Heart right ventricle (tissue), 16 donors: ENCODE measurements at places on chromosomes 7 and 10. TPM values are rescaled to one million over a fixed set of nuclear protein-coding genes. Genes with fewer than 3 reads are reported as not detected.

The ARHGAP22 gene
- 2.5 TPM for total RNA-seq

The EPHA1 gene
- not detected for total RNA-seq

The TSPAN33 gene
- total RNA-seq, result 11.6 TPM

The NRCAM gene
- 0.26 TPM for total RNA-seq

The TAC1 gene
- not detected for total RNA-seq

- DNase-seq, result peak; percentile 48
- peak overlapping the region; percentile 78 for H3K27ac ChIP-seq
- H3K4me1 ChIP-seq, result peaks cover 92% of the 10 kb centered on the region
These were observed 92.2 kb upstream of the DDC start for GRCh38 chr7:50657341-50657873.

DNA sequence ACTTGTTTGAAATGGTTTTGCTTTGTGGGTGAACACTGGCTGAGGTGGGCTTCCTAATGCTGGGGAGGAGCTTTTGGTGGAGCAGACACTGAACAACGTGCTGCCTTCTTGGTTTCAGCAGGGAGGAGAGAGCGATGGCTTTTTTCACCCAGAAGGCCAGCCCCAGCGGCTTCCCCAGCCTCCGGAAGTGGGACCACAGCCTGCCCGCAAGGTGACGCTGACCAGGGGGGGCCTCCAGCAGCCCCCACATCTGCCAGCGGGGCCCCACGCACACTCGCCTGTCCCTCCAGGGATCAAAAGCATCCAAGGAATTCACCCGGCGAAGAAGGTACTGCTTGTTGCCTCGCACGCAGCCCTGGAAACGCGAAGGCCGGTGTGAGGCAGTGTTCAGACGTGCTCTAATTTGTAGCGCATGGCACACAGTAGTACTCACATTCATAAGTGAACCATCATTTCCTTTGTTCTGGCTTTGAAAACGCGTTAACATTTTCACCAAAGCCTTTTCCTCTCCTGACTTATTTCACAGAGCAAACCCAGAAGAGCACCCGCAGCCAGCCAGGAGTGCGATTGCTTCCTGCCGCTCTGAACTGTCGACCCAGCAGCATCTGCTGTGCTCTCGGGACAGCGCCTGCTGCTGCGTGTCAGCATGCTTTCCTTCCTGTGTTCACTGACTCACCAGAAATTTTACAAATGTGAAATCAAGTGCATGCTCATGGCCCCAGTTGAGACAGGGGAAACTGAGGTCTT, 48.4 kb downstream of the SHH start:
- H3K27me3 ChIP-seq, result no peaks in the 10 kb centered on the region
- H3K27ac ChIP-seq, result peak overlapping the region; percentile 29
- DNase-seq, result no peak
- peaks cover 36% of the 10 kb centered on the region for H3K36me3 ChIP-seq
- H3K4me1 ChIP-seq, result peaks cover 5% of the 10 kb centered on the region

DNA sequence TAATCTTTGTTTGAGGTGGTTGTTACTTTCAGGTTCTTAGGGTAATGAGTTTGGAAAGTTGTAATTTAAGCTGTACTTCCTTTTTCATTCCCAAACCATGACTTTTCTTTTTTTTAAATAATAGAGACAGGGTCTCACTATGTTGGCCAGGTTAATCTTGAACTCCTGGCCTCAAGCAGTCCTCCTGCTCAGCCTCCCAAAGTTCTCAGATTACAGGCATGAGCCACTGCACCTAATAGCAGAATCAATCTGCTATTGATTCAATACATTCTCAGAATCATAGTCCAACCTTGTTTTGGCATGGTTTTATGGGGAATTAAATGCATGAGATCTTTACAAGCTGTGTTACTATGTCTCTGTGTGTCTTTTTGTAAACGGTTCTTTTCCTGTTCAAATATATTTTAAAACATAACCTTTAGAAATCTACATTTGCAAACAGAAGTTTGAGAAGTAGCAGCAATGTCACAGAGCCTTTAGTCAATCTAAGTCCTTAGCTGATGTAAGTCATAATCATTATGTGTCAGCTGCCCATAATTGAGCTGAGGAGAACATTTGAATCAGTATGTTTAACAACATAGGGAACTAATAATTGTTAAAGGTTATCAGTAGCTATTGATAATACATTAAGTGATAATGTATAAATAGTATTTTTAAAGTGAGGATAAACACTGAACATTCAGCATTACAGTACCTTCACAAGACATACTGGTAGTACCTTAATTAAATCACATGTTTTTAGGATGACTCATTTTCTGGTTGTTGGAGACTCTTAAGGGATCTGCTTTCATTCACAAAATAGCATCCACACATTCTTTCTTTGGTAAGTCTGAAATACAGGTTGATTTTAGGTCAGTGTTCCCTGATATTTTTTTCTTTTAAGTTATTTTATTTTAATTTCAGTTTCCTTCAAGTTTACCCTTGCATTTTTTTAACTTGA, 8.8 kb downstream of the INPP5F start:
- no peaks in the 10 kb centered on the region for H3K36me3 ChIP-seq
- H3K27ac ChIP-seq, result no peak overlapping the region
- H3K4me3 ChIP-seq, result no peak overlapping the region
- no peak for DNase-seq

- H3K27ac ChIP-seq, result peak overlapping the region; percentile 75
- no peaks in the 10 kb centered on the region for H3K27me3 ChIP-seq
- no peak overlapping the region for H3K4me3 ChIP-seq
- peaks cover 61% of the 10 kb centered on the region for H3K4me1 ChIP-seq
These were observed 125.9 kb upstream of the PPIF start for GRCh38 chr10:79221110-79222051.
